ENCODE measurements at places on chromosomes 1 and 21.

GRCh38 chr1:109814993-109815786 is 51.5 kb upstream of the EPS8L3 start:
- DNase-seq: no peak

GRCh38 chr1:17540255-17541001 is 930 bp downstream of the ARHGEF10L start:
- no peak for DNase-seq

DNA sequence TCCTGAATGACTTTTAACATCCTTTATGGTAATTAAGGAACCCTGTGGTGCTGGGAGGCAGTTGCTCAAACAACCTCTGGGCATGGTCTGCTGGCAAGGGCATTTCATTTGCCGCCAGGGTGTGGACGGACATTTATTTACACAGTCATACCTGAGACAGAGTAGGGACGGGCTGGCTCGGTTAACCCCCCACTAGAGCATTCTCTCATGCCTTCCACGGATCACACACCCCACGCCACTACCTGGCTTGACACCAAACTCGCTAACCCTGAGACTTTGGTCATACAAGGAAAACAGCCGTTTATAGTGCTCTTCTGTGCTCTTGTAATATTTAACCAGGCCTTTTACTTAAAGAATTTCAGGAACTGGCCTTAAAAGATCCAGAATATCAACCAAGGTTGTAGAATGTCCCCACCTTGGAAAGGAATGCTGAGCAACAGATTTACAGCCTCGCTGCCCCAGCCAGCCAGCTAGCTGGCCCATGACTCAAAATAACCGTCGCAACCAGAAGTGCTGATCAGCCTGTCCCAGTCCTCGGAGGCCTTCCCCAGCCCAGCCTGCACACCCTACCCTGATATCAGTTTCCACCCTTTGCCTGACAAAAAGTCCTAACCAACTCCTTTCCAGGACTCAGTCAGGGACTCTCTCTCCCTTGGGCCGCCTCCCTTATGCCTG is 6.5 kb upstream of the PDXK start:
- peak; percentile 80 for DNase-seq

DNA sequence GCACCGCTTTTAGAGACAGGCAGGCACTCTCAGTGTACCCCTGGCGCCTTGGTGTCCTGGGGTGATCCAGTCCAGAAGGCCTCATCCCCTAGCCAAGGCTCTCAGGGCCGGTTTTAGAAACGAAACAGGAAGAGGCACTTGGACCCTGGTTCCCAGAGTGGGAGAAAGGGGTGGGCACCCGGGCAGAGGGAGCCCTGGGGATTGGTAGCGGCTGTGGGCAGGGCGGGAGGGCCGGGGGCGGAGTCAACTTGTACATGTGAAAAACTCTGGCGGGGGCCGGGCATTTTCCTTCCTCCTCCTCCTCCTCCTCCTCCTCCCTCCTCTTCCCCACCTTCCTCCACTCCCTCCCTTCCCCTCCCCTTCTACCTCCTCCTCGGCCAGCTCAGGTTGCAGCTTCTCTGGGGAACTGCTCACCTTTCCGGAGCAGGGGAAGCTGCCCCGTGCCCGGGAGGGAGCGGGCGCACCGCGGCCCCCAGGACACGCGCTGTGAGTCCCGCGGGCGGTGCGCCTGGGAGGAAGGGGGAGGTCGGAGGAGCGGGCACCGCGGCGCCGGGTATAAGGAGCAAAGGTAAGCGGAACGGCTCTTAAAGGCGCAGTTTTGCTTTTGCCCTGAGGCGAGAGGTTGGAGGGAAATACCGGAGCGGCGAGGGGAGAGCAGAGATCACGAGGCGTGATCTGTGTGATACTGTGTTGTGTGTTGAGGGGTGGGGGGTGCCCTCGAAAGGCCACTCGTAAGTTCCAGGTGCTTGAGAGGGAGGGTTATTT is at the start of gene CDK18:
TSS of gene CDK18 (plus strand) at position 359 of the 765 bp plus-strand sequence. CDS start 18,499 bp downstream, outside the sequence.
- no peak for DNase-seq

DNA sequence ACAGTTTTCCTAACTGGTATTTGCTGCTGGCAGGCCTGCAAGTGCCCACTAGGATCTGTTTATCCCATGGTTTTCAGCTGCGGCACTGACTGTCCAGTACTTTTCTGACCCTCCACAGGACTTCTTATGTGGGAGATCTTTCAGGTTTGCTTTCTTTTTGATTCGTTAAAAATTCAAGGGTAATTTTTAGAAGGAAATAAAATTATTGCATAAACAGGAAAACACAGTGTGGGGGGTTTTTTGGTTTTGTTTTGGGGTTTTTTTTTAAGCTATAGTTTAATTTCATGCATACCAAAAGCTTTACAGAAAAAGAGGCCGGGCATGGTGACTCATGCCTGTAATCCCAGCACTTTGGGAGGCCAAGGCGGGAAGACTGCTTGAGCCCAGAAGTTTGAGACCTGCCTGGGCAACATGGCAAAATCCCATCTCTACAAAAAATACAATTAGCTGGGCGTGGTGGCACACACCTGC is 3.6 kb downstream of the NIBAN1 start:
- DNase-seq: peak; percentile 36

- no peak for DNase-seq
Observed at GRCh38 chr21:33212159-33212851, 17.4 kb upstream of the IFNAR2 start.

Measured in HS-27A (cell line).